Thyroid gland (tissue), 4 donors: ENCODE measurements at places on chromosomes 12 and 14. TPM values are rescaled to one million over a fixed set of nuclear protein-coding genes. Genes with fewer than 3 reads are reported as not detected.
A peak's percentile ranks its signal among the peaks of the same experiment; 100 is the strongest.

The CMA1 gene
- total RNA-seq = not detected

GRCh38 chr14:45156067-45156466, 20.3 kb downstream of the FANCM start:
- no peak for DNase-seq

DNA sequence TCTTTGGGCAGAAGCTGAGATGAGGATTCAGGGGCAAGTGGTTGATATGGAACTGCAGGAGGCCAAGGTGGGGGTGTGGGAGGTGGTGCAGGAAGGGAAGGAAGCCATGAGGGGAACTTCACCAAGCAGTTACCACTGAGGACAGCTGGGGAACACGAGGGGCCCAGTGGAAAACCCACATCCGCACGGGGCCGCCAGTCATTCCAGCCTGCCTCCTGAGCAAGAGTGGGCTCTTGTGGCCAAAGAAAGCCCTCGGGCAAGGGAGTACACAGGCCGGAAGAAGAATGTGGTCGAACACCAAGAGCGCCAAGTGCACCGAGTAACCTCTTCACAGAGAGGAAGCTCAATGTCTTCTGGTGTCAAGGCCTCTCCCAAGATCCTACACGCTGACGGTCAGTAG, 252.2 kb upstream of the FOXN3 start:
- no peak for DNase-seq

- DNase-seq = no peak
Observed at GRCh38 chr14:33551963-33552362, 398.9 kb downstream of the EGLN3 start.

- DNase-seq = peak; percentile 8
Observed at GRCh38 chr12:54173066-54173726, 15.6 kb downstream of the SMUG1 start.

DNA sequence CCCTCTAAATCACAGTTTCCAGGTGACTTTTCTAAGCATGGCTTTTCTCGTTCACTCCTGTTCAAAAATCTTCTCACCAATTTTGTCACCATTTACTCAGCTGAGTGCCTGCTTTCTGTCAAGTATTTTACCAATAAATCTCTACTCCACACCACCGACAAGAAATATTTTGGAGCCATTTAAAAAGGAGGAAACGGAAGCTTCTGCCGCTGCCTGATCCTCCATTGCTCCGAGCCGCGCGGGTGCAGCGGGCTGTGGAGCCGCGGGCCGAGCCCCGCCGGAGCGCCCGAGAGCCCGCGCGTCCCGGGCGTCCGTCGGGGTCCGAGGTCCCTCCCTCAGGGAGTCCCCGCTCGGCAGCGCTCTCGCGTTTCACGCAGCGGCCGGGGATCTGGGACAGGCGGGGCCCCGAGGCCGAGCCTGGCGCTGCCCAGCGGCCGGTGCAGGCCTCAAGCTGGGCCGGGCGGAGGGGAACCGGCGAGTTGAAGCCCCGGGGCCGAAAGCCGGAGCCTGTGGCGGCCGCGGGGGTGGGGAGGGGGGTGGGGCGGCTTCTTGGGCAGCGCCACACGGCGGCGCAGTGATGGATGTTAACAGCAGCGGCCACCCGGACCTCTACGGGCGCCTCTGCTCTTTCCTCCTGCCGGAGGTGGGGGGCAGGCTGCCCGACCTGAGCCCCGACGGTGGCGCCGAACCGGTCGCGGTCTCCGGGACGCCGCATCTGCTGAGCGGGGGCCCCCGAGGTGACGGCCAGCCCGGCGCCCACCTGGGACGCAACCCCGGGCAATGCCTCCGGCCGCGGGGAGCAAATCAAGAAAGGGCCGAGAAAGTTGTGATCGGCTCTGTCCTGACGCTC, 1.1 kb upstream of the HEBP1 start:
- DNase-seq = peak; percentile 65

DNA sequence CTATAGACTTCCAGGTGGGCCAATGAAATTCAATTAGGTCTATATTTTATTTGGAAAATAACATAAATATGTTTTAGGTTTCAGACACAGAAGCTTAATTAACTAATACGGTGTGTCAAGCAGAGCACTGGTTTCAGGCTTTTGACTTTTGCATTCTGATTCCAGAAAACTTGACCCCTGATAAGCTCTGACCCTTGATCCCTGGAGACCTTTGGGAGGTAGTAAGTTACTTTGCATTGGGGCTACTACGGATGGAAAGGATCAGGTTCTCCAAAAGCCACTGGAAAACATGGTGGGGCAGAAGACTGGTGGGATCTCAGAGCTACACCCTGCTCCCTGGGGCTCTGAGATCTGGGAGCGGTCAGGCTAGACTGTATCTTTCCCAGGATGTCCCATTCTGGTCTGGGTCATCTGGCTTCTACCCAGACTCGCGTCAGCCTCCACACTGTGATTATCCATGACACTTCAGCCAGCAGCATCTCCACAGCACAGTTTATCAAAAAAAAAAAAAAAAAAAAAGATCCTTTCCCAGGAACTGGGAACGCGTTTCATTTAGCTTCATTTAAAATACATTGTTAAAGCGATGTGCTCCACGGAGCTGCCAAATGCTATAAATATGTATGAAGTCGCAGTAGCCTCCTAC, 17.8 kb upstream of the EMP1 start:
- no peak for DNase-seq

The AMDHD1 gene
- total RNA-seq = 0.54 TPM

The MANSC4 gene
- total RNA-seq = not detected

The SLC17A8 gene
- total RNA-seq = not detected

DNA sequence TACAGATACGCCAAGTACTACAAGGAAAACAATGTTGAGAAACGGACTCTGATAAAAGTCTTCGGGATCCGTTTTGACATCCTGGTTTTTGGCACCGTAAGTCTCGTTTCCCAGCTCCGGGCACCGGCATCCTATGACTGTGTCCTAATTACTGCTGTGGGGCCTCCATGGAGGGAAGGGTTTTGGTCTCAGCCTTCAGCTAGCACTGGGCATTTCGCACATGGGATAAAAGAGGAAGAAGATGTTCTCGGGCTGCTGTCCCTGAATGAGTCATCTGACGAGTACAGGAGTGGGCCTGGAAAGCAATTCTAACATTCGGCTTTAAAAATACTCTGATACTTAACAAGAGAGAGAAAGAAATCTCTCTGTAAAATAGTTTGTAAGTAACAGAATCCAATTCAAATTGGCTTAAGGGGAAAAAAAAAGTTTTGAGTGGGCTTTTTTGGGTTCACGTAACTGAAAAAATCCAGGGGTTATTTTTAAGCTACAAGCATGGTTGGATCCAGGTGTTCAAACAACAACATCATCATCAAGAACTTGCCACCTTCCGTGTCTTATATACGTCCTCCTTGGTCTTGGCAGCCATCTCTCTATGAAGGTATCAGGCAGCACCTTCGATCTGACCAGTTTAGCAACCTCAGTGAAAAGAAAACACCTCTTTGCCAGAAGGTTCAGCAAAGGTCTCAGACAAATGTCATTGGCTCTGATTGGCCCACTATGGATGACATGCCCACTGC, 34.4 kb upstream of the P2RX4 start:
- DNase-seq = no peak
